Suppressor macrophage treated with lipopolysaccharide for 1 hour (primary cell): ENCODE measurements at places on chromosomes 16 and 17.

DNA sequence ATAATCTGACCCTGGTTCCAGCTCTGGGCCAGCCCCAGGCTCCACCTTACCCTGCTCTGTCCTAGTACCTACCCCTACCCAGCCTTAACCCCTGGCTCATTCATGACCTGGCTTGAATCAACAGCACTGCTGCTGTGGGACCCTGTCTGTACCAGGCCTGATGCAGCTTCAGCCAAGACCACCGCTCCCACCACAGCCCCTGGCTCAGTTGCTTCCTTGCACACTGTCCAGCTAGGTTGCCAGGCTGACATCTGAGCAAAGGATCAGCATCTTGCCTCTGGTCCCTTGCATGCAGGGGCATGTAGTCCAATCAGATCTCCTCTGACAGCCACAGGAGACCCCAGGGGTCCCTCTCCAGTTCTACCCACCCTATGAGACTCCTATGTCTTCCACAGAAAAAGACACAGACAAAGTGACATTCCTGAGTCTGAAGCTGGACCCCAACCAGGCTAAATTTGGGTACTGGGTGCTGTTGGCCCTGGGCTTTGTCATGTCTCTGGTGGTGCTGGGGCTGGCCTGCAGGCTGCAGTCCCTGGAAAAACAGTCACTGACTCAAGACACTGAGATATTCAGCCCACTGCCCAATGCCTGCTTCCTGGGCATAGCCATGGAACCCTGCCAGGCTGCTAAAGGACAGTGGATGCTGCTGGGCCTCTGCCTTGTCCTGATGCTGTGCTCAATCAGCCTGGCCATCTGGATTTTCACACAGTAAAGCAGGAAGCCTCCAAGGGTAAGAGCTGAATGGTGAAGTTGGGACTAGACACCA lies 3.9 kb upstream of the KCNH6 start:
- DNase-seq: no peak

- DNase-seq: no peak
These were observed 40.3 kb upstream of the KIFC3 start for GRCh38 chr16:57842601-57843000.

DNA sequence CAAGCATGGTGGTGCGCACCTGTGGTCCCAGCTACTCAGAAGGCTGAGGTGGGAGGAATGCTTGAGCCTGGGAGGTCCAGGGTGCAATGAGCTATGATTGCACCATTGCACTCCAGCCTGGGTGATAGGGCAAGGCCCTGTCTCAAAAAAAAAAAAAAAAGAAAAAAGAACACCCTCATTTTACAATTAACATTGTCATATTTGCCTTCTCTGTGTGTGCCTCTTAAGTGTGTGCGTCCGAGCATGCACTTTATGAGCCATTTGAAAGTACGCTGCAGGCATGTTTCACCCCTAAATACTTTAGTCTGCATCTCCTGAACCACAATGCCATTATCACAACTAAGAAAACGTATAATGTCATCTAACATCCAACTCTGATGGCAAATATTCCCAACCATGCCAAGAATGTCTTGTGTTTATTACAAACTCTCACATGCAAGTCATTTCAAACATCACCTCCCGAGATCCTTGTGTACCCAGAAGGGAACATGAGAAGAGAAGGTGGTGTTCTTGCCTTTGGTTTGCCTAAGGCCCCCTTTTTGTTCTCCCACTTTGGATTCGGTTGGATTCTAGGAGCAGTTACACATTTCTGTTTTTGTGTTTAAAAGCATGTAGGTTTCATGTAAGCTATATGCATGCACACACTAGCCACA lies 38.0 kb downstream of the CDH1 start:
- DNase-seq: no peak

DNA sequence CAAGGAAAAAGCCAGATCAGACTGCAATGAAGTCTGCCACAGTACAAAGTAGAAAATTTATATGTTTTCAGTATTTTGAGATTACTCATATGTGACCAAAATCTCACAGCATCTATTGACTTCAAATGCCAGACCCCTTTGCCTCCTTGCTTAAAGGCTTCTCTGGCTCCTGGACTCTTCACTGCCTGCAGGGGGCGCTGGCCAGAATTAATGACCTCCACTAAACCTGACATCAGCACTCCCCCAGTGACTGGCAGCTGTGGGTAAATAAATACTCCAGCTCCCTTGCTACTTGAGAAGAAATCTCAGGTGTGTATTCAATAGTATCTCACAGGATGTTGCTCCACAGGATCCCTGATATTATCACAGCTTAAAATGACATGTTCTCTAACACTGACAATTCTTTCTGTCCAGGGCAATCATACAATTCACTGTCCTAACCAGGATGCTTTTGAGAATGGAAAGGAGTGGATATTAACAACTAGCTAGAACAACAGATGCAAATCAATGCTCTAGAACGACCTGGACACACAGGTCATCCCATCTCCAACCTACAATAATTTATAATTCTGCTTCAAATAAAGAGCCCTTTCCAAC lies 4.0 kb downstream of the BECN1 start:
- peak; percentile 85 for DNase-seq

DNA sequence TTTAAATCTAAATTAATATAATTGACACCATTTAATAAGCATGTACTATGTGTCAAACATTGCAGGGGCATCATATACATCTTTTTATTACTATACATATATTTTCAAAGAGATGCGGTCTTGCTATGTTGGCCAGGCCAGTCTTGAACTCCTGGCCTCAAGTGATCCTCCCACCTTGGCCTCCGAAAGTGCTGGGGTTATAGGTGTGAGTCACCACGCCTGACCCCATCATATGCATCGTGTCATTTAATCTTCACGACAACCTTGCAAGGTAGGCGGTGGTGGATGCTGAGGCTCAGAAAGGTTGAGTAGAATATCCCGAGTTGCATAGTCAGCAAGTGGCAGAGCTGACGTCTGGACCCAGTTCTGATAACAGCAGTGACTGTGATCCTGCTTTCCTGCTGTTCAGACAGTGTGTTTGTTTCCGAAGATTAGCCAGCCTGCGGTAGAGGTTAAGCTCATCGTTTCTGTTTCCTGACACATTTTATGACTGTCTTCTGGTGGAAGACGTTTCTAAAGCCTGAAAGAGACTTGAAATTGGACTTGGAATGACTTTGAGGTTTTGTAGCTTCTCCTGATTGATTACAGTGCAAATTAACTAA lies 316.6 kb downstream of the SNX29 start:
- DNase-seq: no peak

DNA sequence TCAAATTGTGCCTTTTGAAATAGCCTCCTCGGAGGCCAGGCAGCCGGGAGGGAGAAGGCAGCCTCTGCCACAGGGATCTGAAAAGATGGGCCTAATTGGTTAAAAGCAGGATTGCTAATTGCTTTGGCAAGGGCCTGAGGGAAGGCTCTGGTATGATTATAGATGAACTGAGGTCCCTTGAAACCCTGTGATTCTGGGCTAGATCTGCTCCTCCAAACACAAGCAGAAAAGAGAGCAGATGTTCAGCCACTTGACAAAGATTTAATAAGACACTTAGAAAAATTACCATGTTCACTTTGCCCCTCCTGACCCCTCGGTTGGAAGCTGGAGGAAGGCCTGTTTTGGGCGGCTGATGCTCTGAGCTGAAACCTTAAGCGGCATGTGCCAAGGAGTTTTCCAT lies 209.5 kb upstream of the MPHOSPH6 start:
- DNase-seq: no peak

GRCh38 chr16:62102588-62102987 lies 66.3 kb upstream of the CDH8 start:
- DNase-seq: no peak

GRCh38 chr16:17777408-17777863 lies 306.7 kb upstream of the XYLT1 start:
- no peak for DNase-seq

GRCh38 chr17:57557834-57558681 lies 187.0 kb downstream of the CCDC182 start:
- no peak for DNase-seq

DNA sequence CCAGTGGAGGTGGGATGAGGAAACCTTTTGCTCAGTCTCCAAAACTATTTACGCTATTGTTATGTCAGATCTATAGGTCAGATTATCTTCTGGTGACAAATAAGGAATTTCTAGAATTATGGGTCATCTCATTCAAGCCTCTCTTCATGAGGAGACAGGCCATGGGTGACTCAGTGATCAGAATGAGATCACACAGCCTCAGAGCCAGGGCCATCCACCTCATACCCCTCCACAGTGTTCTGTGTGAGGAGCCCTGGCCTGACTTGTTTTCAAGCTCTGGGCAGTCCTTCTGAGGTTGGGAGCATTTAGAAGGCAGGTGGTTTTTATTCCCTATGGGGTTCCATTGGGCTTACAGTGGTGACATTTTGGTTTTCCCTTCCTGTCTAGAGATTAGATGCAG lies 26.5 kb downstream of the YPEL2 start:
- DNase-seq: peak; percentile 85

DNA sequence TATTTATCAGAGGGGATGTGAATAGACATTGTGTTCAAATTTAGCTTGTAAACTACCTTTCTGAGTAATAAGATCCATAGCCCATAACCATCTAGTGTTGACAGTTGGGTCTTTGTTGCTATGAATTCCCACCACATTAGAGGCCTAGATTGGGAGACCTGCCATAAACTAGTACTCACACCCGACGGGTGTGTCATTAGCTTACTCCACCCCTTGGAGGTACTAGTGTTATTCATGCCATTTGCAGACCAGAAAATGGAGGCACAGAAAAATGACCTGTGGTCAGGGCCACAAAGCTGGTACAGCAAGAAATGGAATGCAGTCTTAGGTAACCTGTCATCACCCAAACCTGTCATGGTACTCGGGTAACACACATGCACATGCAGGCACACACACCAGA lies 41.3 kb upstream of the BCAR1 start:
- no peak for DNase-seq

DNA sequence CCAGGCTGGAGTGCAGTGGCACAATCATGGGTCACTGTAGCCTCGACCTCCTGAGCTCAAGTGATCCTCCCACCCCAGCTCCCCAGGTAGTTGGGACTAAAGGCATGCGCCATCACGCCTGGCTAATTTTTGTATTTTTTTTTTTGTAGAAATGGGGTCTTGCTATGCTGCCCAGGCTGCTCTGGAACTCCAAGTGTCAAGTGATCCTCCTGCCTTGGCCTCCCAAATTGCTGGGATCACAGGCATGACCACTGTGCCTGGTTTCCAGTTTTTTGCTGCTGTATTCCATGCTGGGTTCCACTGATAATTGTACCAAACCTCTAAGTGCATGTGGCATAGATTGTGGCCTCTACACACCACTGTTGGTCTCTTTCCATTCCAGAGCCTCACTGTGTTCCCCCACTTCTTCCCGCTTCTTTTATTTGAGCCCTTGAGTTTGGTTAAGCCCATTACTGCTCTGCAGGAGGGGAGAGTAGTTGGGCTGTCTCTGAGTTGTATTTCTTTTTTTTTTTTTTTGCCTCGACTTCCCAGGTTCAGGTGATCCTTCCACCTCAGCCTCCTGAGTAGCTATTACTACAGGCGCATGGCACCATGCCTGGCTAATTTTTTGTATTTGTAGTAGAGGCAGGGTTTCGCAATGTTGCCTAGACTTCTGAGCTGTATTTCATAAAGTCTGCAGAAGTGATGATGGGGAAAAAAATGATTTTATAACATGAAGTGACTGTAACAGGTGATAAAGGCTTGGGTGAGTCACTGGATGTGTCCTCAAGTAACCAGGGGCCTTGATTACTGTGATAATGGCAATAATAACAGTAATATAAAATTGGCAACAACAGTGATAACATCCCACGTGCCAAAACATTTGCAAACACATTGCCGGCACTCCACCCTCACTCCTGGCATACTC lies 30.0 kb downstream of the EEF2K start:
- DNase-seq: no peak

DNA sequence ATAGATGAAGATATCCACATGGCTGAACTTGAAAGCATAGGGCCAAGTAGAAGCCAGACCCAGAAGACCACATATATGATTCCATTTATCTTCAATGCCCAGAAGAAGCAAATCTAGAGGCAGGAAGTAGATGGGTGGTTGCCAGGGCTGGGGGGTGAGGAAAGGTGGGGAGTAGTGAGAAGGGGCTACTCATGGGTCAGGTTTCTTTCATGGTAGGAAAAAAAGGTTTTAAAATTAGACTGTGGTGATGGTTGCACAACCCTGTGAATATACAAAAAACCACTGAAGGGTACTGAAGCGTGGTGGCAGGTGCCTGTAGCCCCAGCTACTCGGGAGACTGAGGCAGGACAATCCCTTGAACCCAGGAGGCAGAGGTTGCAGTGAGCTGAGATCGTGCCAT lies 5.4 kb downstream of the CD2BP2 start:
- DNase-seq: no peak

- peak; percentile 50 for DNase-seq
These were observed 115.2 kb downstream of the PITPNC1 start for GRCh38 chr17:67492251-67492740.

GRCh38 chr17:72215928-72216327 lies 95.1 kb downstream of the SOX9 start:
- no peak for DNase-seq

DNA sequence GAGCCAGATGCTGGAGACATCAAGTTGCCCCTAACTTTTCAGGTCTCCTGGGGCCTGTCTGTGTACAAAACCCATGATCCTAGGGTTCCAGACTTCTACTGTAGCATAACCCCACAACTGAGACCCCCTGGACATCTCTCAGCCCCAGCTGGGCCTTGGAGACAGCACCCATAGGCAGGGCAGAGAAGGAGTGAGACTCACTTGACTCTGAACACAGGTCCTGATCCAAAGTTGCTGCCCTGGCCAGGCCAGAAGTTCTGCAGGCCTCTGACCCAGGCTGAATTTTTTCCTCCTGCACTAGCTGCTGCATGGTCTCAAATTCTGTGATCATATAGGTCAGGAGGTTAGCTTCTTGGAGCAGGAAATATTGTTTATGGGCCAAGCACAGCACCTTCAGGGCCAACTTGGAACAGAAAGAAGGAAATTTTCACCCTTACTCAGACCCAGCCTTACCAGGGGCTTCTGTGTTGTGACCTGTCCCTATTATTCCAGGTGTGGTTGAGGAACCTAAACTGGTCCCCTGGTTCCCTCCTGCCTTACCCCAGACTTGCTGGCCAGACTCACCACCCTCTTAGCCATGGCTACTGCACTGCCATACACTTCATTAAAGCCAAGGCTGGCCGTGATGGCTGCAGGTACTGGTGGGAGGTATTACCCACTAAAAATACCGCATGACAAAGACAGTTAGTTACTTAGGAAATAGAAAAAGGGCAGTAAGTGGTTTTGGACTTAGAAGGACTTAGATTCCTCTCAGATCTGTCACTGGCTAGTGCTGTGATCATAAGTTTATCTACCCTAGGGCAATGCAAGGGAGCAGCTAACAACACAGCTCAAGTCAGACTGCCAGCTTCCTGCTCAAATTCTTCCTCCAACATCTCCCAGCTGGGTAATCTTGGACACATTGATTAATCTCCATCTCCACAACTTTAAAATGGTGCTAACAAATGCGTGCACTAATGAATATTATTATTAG lies 2180.1 kb downstream of the TP53TG3F start:
- DNase-seq: no peak
